ENCODE measurements at places on chromosomes 4 and X.

DNA sequence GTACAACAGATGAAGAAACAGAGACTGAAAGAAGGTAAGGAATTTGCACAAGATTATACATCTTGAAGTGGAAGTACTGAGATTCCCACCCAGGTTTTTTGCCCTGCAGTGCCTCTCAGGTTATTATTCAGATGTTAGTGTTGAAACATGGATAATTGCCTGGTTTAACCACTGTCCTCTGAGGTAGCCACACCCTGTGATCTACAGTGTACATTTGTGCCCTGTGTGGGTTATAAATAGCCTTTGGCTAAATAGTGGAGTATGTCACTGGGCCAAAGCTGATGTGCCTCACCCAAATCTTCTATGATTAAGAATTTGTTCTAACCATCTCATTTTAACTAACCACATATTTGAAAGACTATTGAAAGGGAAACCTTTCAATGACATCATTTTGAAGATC is 5.4 kb upstream of the ASB5 start:
- DNase-seq, result no peak

DNA sequence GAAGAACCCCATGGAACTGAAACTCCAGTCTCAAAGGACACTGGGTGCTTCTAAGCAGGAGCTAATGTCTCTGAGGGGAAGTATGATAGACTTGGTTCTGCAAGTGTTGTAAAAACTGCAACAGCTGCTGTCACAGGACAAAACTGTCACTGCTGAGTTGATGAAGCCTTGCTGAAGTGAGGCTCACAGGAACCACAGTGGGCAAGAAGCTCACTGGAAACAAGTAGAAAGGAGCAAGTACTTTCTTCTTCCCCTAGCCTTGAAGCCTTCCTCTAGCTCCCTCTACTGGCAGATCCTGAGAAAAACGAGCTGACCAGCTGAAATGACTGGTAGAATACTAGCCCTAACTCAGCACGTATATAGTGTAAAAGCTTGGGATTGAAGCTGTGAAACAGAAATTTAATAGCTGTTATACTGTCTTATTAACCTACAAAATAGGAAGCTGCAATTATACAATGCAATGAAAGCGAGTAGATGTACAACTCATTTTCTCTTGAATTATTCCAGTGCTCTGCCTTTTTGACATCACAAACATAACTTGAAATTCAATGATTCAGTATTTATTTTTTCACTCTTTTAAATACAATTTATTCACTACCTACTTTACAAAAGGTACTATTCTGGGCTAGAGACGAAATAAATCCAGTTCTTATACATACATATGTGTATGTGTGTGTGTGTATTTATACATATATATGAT is 91.4 kb downstream of the GABRB1 start:
- peak; percentile 72 for DNase-seq

- peak; percentile 94 for DNase-seq
These were observed 497.5 kb downstream of the KCNIP4 start for GRCh38 chr4:21451032-21451431.

DNA sequence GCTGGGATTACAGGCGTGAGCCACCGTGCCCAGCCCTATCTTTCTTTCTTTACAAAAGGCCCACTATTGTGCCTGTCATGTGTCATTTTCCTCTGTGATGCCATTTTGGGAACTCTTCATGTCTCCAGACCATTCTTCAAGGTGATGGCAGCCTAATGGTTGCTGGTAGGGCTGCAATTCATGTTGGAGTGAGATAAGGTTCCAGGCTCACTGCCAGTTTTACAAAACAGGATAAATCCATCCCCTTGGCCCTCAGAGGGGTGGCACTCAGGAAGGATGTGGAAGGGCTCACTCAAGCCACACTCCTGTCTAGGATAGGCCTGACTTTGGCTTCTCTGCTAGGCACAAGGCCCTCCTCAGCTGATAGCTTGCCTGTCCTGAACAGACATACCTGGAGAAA is 3.8 kb downstream of the TCEAL9 start:
- no peak for DNase-seq

DNA sequence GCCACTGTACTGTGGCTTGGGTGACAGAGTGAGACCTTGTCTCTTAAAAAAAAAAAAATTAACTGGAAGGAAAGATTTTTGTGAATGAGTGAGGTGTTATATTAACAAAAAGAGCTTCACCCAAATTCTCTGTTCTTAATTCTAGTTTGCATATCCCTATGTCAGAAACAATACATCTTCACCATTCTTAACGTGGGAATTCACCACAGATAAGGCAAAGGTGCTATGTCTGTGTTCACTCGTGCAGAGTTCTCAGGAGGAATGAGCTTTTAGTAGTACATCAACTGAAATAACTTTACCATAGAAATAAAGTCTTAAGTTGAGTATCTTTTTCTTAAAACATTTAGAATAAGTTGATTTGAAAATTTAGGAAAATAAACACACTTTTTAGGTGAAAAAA is 135.1 kb downstream of the RAPGEF2 start:
- DNase-seq, result no peak

- no peak for DNase-seq
These were observed 259.6 kb upstream of the GPC4 start for GRCh38 chrX:133674726-133675470.

GRCh38 chr4:70714079-70714887 is 7.5 kb upstream of the RUFY3 start:
- DNase-seq, result no peak

DNA sequence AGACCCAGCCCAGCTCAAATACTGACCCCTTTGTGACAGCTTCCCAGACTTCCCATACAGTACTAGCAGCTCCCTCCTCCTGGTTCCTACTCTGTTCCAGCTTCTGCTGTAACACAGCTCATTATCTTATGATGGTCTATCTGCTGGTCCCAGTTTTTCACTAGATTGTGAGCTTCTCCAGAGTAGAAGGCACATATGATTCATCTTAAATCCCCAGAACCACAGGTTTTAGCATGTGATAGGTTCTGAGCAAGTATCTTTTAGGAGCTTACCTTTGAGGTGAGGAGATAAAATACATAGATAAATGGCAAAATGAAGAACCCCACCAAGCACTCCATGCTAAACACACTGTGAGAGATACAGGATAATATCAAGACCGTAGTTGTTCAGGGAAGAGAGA is 27.6 kb upstream of the ANXA3 start:
- DNase-seq, result no peak

- DNase-seq, result no peak
These were observed 42.1 kb downstream of the SLC9A7 start for GRCh38 chrX:46716796-46717195.

GRCh38 chrX:3807906-3808305 is 94.5 kb upstream of the PRKX start:
- DNase-seq, result no peak

DNA sequence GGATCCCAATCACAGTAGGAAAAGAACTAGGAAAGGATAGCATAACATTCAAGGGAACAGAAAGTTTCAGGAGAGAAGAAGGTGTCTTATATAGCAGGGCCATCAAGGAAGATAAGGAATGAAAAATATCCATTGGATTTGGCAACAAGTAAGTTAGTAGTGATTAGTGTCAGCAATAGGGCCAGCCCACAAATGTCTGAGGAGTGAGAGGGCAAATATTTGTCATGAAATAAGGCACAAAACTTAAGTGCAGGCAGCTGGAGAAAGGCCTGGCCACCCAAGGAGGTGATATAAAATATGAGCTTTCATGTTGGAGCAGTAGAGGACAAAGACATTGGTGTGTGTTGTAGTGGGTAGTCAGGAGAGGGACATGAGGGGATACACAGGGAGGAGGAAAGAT is 132.1 kb downstream of the COL4A6 start:
- DNase-seq, result no peak

- no peak for DNase-seq
These were observed 46.8 kb upstream of the PASD1 start for GRCh38 chrX:151516538-151517187.

GRCh38 chr4:122978109-122978508 is 55.7 kb upstream of the NUDT6 start:
- no peak for DNase-seq

- no peak for DNase-seq
These were observed 282.5 kb downstream of the TMA16 start for GRCh38 chr4:163776957-163777356.

DNA sequence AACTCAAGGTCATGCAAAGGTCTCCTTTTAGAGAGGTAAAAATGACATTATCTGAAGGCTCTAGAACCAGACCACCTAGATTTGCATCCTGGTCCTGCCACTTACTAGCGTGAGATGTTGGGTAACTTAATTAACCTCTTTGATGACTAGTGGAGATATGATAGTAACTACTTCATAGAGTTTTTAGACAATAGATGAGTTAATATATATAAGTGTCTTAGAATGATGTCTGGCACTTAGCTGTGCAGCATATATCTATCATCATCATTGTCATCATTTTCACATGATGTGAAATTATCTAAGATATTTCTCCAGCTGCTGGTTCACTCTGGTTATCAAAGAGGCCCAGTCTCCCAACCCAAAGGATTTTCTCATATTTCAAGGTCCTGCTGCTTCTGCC is 126.1 kb upstream of the DCLK2 start:
- DNase-seq, result no peak

DNA sequence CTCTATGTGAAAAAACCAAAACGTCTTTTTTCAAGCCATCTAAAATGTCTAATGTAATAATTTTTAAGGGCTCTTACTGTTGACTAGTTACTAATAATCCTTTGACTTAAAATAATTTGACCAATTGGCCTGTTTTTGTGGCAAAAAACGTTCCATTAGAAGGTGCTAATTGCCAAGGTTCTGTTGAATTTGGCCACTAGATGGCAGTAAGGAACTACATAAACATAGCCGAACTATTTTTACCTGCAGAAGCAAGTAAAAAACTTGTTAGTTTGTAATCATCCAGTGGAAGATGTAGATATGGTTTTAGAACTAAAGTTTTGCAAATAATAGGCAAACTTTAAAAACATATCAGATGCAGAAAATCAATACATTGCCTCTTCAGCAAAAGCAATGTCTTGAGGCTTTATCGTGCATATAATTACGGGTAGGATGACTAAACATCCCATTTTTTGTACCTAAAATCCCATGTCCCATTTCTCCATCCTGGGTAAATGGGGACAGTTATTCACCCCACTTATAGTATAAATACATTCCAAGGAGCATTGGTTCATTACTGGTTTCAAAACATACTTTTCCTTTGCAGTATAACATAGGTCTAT is 57.6 kb downstream of the PROM1 start:
- peak; percentile 60 for DNase-seq

DNA sequence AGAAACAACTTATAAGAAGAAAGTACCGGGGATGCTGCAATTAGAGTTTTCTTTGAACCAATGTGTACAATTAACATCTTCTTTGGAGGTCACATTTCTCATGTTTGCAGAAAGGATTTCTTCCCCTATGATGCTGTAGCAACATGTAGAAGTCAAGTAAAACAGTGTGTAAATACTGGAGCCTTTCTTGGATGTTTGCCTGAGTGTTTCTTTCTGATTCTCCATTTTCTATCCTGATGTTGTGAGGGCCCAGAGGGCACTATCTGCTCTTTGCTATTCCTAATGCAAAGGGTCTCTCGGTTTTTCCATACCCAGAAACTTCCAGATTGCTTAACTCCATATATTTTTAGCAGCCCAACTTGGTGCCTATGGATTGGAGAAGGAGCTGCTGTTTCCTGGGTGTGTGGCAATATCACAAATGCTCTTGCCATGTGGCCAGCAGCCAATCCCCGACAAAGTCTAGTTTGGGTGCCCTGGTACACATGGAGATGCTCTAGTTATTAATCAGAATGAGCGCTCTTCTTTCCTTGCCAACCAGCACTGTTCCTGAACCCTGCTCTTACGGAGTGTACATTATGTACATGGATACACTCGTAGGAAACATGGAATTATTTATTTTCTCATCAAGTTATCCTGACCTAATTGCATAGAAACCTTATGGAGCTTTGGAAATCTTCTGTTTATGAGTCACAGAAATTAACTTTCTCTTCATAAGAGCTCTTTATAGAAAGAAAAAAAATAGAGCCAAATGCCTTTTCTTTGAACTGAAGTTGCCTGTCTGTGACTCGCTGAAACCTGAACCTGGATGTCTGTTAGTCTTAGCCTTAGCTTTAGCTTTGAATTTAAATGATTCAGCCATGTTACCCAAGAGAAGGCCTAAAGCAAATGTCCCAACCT is 67.0 kb upstream of the GPC4 start:
- peak; percentile 20 for DNase-seq

- no peak for DNase-seq
These were observed 87.7 kb downstream of the MAML3 start for GRCh38 chr4:140066031-140066930.

- DNase-seq, result peak; percentile 3
These were observed 1118.1 kb upstream of the PABPC4L start for GRCh38 chr4:135319685-135320084.

DNA sequence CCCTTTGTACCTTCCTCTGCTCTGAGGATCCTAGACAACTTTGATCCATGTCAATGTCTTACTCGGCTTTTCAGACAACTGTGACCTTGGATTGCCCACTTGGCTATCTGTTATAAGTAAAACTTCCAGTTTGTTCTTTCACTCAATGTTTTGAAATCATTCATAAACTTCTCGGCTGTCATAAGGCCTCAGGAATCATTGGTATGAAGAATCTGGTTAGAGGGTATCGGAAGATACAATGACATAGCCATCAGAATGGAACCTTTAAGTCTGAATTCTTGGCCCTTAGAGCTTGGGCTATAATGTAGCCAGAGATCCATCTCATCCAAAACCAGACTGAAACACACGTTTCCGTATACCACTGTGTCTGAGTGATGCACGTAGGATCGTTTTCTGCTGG is 59.0 kb upstream of the WDR1 start:
- DNase-seq, result peak; percentile 20

DNA sequence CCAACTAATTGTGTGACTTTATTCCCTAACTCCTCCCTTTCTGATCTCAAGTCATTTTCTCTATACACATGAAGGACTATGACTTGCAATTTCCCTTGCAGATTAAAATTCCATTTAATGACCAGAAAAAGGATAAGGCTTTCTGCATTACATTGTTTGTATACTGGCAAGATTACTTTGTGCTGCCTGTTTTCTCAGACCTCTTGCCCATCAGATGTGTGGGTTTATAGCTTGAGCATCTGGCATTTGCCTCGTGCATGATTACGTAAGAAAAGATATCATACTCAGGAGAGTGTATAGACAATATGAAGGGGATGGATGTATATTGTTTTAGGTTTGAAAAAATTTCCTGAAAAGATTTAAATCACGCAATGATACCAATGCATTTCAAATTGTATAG is 593.8 kb upstream of the SLIT2 start:
- DNase-seq, result peak; percentile 2

DNA sequence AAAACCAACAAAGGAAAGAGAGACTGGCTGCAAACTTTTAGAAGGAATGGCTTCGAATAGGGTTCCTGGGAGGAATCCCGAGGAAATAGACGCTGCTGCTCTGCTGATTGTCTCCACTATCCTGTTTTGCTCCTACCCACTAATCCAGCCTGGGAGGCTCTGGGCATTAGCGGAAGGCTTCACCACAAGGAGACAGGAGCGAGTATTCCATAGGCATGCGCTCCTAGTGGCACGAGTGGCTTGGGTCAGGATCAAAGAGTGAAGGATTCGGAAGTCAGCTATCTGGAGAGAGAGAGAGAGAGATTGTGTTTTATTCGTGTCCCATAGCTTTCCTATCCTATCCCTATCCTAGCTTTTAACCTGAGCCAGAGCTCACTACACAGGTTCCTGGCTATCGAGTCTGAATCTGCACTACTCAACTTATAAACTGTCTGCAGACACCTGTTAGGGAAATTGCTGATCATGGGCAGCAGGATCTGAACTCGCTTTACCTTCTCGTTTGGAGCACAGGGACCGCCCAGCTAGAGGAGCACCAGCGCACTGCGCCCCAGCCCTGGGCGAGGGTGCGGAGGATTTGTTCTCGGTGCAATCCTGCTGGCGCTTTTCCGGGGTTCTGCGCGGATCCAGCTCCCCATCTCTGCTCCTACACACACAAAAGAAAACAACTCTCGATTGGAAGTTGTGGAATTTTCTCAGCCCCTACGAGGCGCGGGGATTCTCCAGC is 740 bp upstream of the NPY2R start:
- no peak for DNase-seq

- no peak for DNase-seq
These were observed 92.1 kb downstream of the AFF1 start for GRCh38 chr4:87026800-87027495.
